Glutamatergic neuron (in vitro differentiated cells): ENCODE measurements at places on chromosomes 5 and 9.

- H3K36me3 ChIP-seq: peaks cover 33% of the 10 kb centered on the region
- peaks cover 15% of the 10 kb centered on the region for H3K4me1 ChIP-seq
- no peak overlapping the region for H3K27ac ChIP-seq
- H3K4me3 ChIP-seq: no peak overlapping the region
Measured at GRCh38 chr5:150746-151145, 40.5 kb upstream of the LRRC14B start.

DNA sequence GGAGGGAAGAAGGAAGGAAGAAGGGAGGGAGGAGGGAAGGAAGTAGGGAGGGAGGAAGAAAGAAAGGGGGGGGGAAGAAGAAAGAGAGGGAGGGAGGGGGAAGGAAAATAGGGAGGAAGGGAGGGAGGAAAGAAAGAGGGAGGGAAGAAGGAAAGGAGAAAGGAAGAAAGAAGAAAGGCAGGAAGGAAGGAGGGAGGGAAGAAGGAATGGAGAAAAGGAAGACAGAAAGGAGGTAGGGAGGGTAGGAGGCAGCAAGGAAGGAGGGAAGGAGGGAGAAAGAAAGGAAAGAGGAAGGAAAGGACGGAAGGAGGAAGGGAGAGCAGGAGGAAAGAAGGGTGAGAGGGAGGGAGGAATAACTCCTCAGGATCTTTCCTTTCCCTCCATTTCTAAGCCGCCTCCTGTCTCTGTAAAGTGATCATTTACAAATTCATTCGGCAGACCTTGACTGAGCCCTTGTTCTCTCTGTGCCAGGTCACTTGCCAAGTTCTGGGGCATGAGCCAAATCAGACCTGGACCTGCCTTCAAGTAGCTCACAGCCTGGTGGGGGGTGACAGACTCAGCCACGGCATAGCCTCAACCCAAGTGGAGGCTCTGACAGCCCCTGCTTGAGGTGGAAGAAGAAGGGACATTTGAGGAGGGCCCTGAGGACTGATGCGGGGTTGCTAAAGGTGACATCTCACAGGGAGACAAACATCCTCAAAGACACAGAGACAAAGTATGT, 69.0 kb upstream of the HRH2 start:
- H3K36me3 ChIP-seq: no peaks in the 10 kb centered on the region
- H3K27me3 ChIP-seq: no peaks in the 10 kb centered on the region
- no peak overlapping the region for H3K27ac ChIP-seq
- no peak overlapping the region for H3K4me3 ChIP-seq
- no peaks in the 10 kb centered on the region for H3K4me1 ChIP-seq

DNA sequence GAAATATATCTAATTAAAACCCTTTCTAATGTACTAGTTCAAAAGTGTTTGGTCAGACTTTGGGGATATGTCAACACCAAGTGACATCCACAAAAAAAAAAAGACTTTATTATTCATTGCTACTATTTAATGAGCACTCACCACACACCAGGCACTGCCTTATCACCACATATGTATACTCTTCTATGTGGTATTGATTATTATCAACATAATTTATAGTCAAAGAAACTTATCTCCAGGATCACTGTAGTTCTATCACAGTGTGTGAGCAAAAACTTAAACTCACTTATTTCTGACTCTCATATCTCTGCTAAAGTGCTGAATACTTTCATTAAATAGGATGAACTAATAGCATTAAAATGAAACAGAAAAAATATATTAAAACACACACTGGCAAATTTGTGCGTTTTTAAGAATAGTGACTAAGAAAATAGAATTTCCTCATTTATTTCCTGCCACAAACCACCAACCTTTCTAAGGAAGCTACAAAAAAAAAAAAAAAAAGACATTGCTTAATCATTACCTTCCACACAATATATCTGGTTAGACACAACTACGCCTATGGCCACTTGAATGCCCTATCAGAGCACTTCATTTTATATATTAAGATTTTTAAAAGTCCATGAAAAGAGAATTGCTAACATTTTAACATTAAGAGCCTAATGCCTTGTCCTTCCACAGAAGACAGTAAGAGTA, 12.8 kb downstream of the SLCO4C1 start:
- H3K4me3 ChIP-seq: no peak overlapping the region
- H3K27ac ChIP-seq: no peak overlapping the region
- no peaks in the 10 kb centered on the region for H3K36me3 ChIP-seq
- no peaks in the 10 kb centered on the region for H3K27me3 ChIP-seq

DNA sequence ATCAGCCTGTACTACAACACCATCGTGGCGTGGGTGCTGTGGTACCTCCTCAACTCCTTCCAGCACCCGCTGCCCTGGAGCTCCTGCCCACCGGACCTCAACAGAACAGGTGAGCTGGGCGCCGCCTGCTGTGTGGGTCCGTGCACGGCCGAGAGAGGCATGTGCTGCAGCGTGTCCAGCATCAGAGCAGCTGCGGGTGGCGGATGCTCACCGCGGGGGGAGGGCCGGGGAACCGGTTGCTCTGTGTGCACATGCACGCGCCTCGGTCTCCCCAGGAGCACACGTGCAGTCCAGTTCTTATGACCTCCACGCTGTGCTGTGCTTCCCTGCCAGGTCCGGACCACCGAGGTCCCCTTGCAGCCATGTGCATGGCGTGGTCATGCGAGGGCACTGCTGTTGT, 7.6 kb downstream of the SLC6A18 start:
- peaks cover 9% of the 10 kb centered on the region for H3K4me1 ChIP-seq
- no peak overlapping the region for H3K4me3 ChIP-seq
- peaks cover 4% of the 10 kb centered on the region for H3K27me3 ChIP-seq

DNA sequence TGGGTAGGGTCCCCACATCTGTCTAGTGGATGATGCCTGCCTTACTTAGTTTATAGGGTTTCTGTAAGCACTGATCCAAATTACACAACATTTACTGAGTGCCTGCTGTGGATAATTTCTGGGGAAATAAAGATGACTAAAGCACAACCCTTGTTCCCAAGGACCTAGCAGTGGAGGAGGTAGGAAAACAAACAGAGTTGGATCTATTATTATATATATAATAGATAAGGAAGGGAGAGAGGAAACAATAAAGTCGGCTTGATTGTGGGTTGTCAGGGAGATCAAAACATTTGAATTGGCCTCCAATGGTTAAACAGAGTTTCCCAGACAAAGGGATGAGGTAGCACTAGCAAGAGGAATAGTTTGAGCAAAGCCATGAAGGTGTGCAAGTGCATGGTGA, 14.0 kb downstream of the IL33 start:
- no peaks in the 10 kb centered on the region for H3K36me3 ChIP-seq
- DNase-seq: no peak
- H3K4me3 ChIP-seq: no peak overlapping the region
- no peaks in the 10 kb centered on the region for H3K27me3 ChIP-seq

DNA sequence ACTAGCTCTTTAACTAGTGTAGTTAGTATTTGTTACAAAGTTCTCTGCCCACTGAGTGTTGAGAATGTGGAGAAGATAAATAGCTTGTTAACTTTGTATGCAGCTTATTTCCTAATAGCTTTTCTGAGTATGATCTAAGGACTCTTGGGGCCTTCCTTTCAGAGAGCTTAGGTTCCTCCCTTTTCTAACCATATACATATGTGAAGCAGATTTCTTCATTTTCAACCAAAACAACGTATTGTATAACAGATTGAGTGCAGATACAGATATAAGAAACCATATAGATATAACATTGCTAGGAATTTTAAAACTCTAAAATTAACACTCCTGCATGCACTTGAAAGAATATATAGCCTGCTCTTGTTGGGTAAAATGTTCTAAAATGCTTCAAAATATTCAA, 70.4 kb downstream of the SCAMP1 start:
- peaks cover 2% of the 10 kb centered on the region for H3K27me3 ChIP-seq
- H3K27ac ChIP-seq: no peak overlapping the region
- no peak overlapping the region for H3K4me3 ChIP-seq

- no peaks in the 10 kb centered on the region for H3K27me3 ChIP-seq
- no peaks in the 10 kb centered on the region for H3K36me3 ChIP-seq
- H3K4me3 ChIP-seq: no peak overlapping the region
- H3K4me1 ChIP-seq: no peaks in the 10 kb centered on the region
- H3K27ac ChIP-seq: no peak overlapping the region
Measured at GRCh38 chr5:95718203-95718602, 12.9 kb upstream of the RHOBTB3 start.

DNA sequence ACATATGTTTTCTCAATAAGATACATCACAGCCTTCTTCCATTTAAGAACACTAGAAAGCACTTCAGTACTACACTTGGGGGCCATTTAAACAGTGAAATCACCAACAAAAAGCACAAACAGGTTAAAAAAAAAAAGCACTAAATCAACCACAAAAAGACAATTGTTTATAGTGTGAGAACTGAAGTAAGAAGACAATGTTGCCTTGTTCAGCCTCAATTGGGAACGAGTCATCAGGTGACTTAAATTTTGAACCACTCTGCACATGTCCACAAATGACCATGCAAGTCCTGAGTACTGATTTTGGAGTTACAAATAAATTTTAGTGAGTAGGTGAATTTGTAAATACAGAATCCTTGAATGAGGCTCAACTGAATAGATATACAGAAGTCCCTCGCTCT, 37.2 kb upstream of the HNRNPA0 start:
- H3K4me1 ChIP-seq: no peaks in the 10 kb centered on the region
- H3K4me3 ChIP-seq: no peak overlapping the region
- no peaks in the 10 kb centered on the region for H3K27me3 ChIP-seq
- no peak overlapping the region for H3K27ac ChIP-seq

GRCh38 chr9:138050472-138051330, 173.1 kb downstream of the CACNA1B start:
- peaks cover 7% of the 10 kb centered on the region for H3K4me1 ChIP-seq
- no peak overlapping the region for H3K4me3 ChIP-seq
- DNase-seq: no peak
- no peak overlapping the region for H3K27ac ChIP-seq
- H3K36me3 ChIP-seq: peaks cover 9% of the 10 kb centered on the region

GRCh38 chr5:142735323-142736246, 34.6 kb upstream of the ARHGAP26 start:
- peaks cover 4% of the 10 kb centered on the region for H3K4me1 ChIP-seq
- no peak for DNase-seq
- no peak overlapping the region for H3K27ac ChIP-seq
- H3K4me3 ChIP-seq: peak overlapping the region; percentile 23
- H3K36me3 ChIP-seq: no peaks in the 10 kb centered on the region
- H3K27me3 ChIP-seq: no peaks in the 10 kb centered on the region

DNA sequence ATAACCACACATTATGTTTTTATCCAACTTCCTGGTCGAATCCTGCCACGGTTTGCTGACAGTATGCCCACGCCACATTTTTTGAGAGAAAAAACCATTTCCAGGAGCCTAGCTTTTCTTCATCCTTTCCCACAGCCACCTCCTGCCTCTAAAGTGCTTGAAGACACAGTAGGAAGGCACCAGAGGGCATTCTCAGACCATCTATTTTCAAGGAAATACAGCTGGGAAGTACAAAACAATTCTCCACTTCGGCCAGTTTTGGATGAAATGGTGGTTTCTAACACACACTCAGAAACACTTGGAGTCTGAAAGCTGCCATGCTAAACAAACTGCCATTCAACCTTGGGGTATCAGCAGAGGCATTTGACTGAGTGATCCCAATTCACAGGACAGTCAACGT, 86.3 kb upstream of the RPS23 start:
- H3K27me3 ChIP-seq: peaks cover 1% of the 10 kb centered on the region
- DNase-seq: no peak
- no peak overlapping the region for H3K27ac ChIP-seq
- no peaks in the 10 kb centered on the region for H3K36me3 ChIP-seq
- no peak overlapping the region for H3K4me3 ChIP-seq

GRCh38 chr5:34854459-34855174, 15.7 kb downstream of the TTC23L start:
- no peak overlapping the region for H3K4me3 ChIP-seq
- H3K27ac ChIP-seq: no peak overlapping the region
- peaks cover 4% of the 10 kb centered on the region for H3K36me3 ChIP-seq

GRCh38 chr5:5704352-5704751, 281.9 kb downstream of the ICE1 start:
- H3K27ac ChIP-seq: no peak overlapping the region
- peaks cover 4% of the 10 kb centered on the region for H3K27me3 ChIP-seq
- peaks cover 2% of the 10 kb centered on the region for H3K4me1 ChIP-seq
- no peak overlapping the region for H3K4me3 ChIP-seq
- no peak for DNase-seq

- peaks cover 3% of the 10 kb centered on the region for H3K27me3 ChIP-seq
- peaks cover 9% of the 10 kb centered on the region for H3K4me1 ChIP-seq
- H3K4me3 ChIP-seq: no peak overlapping the region
- no peaks in the 10 kb centered on the region for H3K36me3 ChIP-seq
- no peak overlapping the region for H3K27ac ChIP-seq
- DNase-seq: no peak
Measured at GRCh38 chr9:131329241-131329641, 39.7 kb downstream of the PLPP7 start.

- peak overlapping the region; percentile 42 for H3K4me3 ChIP-seq
- H3K27ac ChIP-seq: peak overlapping the region; percentile 68
- H3K4me1 ChIP-seq: peaks cover 22% of the 10 kb centered on the region
Measured at GRCh38 chr5:173020643-173021042, 35.5 kb upstream of the CREBRF start.

GRCh38 chr5:128241051-128241695, 157.6 kb downstream of the SLC12A2 start:
- H3K4me1 ChIP-seq: peaks cover 7% of the 10 kb centered on the region
- H3K27me3 ChIP-seq: no peaks in the 10 kb centered on the region
- no peak overlapping the region for H3K27ac ChIP-seq

DNA sequence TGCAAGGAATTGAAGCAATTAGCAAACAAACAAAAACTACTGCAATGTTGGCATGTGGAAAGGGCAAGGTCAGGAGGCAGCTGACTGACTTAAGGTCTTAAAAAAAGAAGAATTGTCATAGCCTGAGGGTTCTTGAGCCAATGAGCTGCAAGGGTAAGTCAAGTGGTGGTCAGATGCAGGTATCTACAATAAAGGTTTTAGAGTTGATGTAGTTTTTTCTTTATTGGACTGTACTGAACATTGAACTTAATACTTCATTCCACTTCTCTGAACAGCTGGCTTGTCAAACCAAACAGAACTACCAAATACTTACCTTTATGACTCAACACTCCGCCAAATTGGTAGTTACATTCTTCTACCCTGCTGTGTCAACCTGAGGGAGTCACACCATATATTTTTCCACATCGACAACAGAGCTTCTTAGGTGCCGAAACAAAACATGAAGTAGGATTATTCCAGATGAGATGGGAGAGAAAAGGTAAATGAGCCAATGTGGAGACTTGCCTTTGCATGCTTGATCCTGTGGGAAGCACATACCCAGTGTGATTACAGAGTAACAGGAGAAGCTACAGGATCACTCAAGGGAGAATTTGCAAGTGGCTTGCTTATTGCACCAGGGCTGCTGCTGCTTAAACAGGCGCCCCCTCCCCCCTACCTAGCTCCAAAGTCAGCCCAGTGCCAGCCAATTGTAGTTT, 35.3 kb downstream of the EQTN start:
- no peaks in the 10 kb centered on the region for H3K36me3 ChIP-seq
- no peaks in the 10 kb centered on the region for H3K4me1 ChIP-seq
- no peak for DNase-seq
- H3K27me3 ChIP-seq: no peaks in the 10 kb centered on the region
- no peak overlapping the region for H3K4me3 ChIP-seq

GRCh38 chr9:94568972-94569712, 14.3 kb downstream of the PCAT7 start:
- no peak overlapping the region for H3K27ac ChIP-seq
- no peak overlapping the region for H3K4me3 ChIP-seq
- no peak for DNase-seq
- H3K36me3 ChIP-seq: peaks cover 11% of the 10 kb centered on the region

- no peaks in the 10 kb centered on the region for H3K4me1 ChIP-seq
- no peak overlapping the region for H3K4me3 ChIP-seq
- H3K27me3 ChIP-seq: peaks cover 5% of the 10 kb centered on the region
Measured at GRCh38 chr5:159928122-159928909, 12.0 kb downstream of the ADRA1B start.
